A549 treated with Mapracorat at 1 μM for 4 hours (cell line): ENCODE measurements at places on chromosomes 3 and 15. TPM values are rescaled to one million over a fixed set of nuclear protein-coding genes. Genes with fewer than 3 reads are reported as not detected.

Gene RPLP1
- total RNA-seq: 3,436 to 4,073 TPM (median 3,731 TPM) in 5 replicates

Gene NANOGP8
- not detected in 5 replicates for total RNA-seq

Gene SEMA7A
- 1.5 to 2.1 TPM (median 1.7 TPM) in 5 replicates for total RNA-seq

Gene ZNF621
- 6.0 to 7.8 TPM (median 7.1 TPM) in 5 replicates for total RNA-seq

Gene TMEM212
- total RNA-seq: not detected in 5 replicates

Gene SLC22A14
- total RNA-seq: 0.06 to 0.07 TPM (median 0.07 TPM) in 3 of 5 replicates, not detected in the others

Gene ZKSCAN7
- total RNA-seq: not detected in 5 replicates

Gene IL17RE
- 1.2 to 1.7 TPM (median 1.4 TPM) in 5 replicates for total RNA-seq

Gene DISP2
- total RNA-seq: 0.64 to 2.6 TPM (median 1.0 TPM) in 5 replicates

Gene CILP
- total RNA-seq: 0.11 to 0.24 TPM (median 0.17 TPM) in 5 replicates

Gene UBP1
- 49.1 to 54.8 TPM (median 52.7 TPM) in 5 replicates for total RNA-seq

Gene TMEM115
- total RNA-seq: 35.5 to 49.0 TPM (median 48.1 TPM) in 5 replicates

Gene CAMK2N2
- total RNA-seq: 0.86 to 1.9 TPM (median 1.6 TPM) in 5 replicates

Gene IGF2BP2
- 12.0 to 12.8 TPM (median 12.5 TPM) in 5 replicates for total RNA-seq

Gene MUSTN1
- total RNA-seq: 0.28 TPM in 1 of 5 replicates, not detected in the others

Gene GABPB1
- total RNA-seq: 26.9 to 36.8 TPM (median 32.3 TPM) in 5 replicates

Gene CA12
- 156 to 188 TPM (median 179 TPM) in 5 replicates for total RNA-seq

Gene LYZL4
- not detected in 5 replicates for total RNA-seq
